ENCODE measurements at places on chromosomes 6 and 20.

- DNase-seq: no peak
Observed at GRCh38 chr6:84227044-84227433, 404 bp downstream of the CEP162 start.

- no peak for DNase-seq
Observed at GRCh38 chr20:17580895-17581294, 11.0 kb downstream of the DSTN start.

DNA sequence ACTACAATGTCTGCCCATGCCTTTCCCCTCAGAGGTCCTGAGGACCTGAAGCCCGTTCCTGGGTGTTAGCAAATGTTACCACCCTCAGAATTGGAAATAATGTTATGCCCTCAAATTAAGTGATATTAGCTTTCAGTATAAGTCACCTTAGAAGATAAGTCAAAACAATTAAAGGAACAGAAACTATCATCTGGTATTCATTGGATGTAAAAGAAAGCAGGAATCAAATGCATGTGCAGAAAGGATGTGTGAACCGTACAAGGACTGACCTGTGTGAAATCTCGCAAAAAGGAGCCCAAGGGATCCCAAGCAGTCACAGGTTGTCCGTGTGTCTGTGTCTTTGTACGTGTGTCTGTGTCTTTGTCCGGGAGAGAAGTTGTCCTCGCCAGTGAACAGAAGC lies 51.6 kb upstream of the TAB2 start:
- DNase-seq: no peak

GRCh38 chr6:168885751-168886742 lies 367.6 kb downstream of the THBS2 start:
- no peak for DNase-seq

DNA sequence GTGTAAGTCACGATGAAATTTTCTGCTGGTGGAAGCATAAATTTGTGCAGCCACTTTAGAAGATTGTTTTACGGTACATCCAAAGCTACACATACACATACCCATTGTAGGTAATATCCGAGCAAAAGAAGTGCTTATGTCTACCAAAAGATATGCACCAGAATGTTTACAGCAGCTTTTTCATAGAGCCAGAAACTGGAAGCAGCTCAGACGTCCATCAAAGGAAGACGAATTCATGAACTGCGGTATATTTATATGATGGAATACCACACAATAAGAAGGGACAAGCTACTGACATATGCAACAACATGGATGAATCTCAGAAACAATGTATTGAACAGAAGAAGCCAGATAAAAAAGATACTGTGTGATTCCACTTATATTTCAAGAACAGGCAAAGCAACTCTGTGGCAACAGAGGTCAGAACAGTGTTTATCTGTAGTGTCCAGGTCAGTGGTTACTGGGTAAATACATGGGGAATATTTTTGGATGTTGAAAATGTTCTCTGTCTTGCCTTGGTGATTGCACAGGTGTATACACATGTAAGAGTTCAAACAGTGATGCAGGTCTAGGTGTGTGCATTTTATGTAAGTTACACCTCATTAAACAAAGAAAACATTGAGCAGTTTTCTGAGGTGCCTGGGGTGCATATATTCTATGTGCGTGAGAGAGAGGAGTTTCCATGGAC lies 51.9 kb upstream of the EXOC2 start:
- DNase-seq: no peak

GRCh38 chr6:111154981-111155380 lies 67.7 kb downstream of the SLC16A10 start:
- no peak for DNase-seq

DNA sequence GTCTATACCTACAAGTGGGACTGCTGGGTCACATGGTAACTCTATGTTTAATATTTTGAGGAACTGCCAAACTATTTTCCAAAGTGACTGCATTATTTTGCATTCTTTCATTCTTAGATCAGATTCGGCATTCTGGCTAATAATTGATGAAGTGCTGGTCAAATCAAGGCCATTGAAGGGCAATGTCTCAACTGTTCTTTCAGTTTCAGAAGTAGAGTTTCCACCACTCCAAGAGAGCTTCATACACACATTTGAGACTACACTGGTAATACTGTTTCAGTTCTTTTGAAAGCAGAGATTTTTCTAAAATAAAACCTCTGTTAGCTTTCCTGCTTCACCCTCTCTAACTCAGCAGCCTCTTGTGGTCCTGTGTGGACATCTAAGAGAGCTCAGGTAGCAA lies 154.5 kb downstream of the CFAP61 start:
- no peak for DNase-seq

DNA sequence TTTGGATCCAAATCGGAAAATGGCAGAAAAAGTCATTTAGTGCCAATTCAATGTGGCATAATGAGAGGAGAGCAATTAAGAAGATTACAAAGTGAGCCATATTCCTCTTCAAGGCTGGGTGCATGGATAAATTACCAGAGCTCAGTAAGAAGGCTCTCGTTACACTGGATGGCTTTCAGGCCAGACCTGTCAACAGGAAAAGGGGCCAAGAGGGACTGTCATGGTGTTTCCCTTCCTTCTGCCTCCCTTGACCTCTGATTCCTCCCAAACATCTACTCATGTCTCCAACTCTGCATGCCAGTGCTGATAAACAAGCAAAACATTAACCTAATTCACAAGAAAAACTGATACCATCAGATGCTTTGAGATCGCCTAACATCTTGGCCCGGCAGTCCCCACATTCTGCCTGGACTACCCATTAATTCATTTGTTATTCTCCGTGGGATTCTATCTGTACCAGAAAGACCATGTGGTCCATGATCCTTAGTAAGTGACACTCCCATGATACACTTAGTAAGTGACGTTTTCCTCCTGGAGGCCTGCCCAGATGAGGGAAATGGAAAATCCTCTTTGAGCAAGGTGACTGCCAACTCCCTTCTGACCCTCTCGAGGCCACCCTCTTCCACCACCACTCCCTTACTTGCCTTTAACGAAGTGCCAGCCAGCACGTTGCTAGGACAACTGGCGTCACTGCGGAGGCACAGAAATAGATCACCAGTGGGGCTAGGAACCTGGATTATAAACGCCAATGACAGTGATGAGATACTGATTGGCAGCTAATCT lies 239.2 kb downstream of the GMPR start:
- DNase-seq: no peak

GRCh38 chr6:110590821-110591351 lies 114.5 kb upstream of the SLC22A16 start:
- no peak for DNase-seq

GRCh38 chr6:29816030-29816429 lies 11.6 kb upstream of the HLA-G start:
- no peak for DNase-seq

Measured in globus pallidus (tissue), 1 donor.